ENCODE measurements at places on chromosomes 4 and X.

GRCh38 chr4:128688033-128688721 is 121.3 kb upstream of the JADE1 start:
- no peak for DNase-seq

GRCh38 chr4:159292137-159292896 is 189.4 kb downstream of the RAPGEF2 start:
- DNase-seq = no peak

GRCh38 chr4:27412613-27413012 is 552.0 kb downstream of the STIM2 start:
- no peak for DNase-seq

- no peak for DNase-seq
Observed at GRCh38 chr4:42816880-42817400, 75.6 kb upstream of the GRXCR1 start.

- DNase-seq = no peak
Observed at GRCh38 chrX:97787849-97788248, 904.1 kb downstream of the RPA4 start.

DNA sequence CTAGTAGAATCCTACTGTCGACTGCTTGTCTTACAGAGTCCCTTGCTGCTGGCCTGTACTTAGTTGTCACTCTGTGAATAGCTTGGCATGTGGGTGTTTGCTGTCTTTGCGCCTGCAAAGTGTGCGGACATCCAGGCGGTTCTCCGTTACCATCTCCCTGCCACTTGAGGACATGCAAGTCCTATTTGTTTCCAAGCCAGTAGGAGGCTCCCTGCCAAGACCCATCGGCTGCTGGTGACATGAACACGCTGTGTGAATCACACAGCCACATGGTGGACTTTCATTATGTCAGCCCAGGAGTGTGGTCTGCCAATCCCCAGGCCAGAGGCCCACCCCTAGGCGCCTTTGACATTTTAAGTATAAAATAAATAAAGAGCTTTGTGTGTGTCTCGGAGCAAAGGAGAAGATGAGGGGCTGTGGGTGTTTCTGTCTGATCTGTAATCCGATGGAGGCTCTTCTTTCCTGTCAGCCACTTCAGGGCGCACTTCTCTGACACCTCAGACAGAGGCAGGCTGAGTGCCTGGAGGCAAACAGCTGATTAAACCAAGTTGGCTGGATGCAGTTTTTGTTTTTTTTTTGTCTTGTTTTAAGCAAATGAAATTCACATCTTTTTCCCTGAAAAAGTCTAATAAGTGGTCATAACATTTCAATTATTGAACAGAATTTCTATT is 51.5 kb downstream of the ALPK1 start:
- no peak for DNase-seq

DNA sequence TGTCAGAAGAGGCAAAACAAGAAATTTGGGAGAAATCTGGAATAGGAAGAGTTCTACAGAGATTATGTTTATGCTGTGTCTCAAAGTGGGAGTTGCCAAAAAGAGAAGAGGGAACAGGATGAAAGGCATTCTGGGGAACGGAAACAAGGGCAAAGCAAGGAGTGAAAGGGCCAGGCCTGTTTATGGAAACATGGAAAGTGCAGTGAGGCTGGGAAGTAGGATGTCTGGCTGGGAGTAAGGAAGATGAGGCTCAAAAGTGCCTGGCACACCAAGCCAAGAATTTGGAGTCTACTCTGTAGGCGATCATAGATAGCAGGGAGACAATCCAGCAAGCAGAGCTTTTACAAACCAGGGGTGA is 1.8 kb upstream of the CUL4B start:
- DNase-seq = no peak

All from sciatic nerve (tissue), 2 donors.